ENCODE measurements at places on chromosomes 12 and 14.

DNA sequence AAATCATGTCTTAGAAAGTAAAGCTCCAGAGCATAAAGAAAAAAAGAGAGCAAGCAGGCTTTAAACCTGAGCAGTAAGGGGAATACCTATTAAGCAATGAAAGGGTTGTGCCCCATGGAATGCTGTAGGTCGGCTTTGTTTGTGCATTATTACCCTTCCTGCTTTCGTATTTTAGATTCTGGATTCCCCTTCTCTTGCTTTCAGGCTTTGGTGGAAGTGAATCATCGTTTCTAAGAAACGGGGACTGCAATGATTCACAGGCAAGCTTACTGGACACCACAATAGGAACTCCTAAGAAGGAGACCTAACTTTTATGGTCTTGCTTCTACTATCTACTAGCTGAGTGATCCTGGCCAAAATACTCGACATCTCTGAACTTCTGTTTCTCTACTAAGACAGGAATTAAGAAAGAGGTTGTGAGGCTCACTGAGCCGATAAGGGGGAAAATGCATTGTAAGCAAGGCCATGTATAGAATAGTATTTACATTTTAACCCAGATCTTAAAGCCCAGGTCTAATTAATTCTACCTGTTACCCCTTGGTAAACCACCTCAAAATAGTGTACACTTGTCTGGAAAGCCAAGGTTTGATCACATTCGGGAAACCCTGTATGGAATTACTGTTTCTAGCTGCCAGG lies 1.2 kb upstream of the BMAL2 start:
- DNase-seq, result no peak

GRCh38 chr12:4855121-4855924 lies 54.4 kb upstream of the KCNA1 start:
- DNase-seq, result peak; percentile 58

DNA sequence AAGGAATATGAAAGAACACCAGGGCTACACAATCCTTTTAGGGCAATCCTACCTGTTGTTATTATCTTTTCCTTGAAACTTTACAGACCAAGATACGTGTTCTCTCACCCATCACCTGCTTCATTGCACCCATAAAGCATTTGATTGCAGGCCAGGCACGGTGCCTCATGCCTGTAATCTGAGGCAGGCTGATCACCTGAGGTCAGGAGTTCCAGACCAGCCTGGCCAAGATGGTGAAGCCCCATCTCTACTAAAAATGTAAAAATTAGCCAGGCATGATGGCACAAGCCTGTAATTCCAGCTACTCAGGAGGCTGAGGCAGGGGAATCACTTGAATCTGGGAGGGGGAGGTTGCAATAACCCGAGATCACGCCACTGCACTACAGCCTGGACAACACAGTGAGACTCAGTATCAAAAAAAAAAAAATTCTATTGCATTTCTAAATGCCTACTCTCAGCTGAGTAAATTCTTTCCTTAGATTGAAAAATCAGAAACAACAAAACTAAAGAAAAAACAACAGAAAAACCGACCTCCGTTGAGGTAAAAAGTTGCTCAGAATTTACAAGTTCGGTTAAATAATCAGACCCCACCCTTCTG lies 183.7 kb upstream of the TMEM132C start:
- no peak for DNase-seq

GRCh38 chr12:72261885-72262284 lies 10.3 kb upstream of the TRHDE start:
- peak; percentile 10 for DNase-seq

DNA sequence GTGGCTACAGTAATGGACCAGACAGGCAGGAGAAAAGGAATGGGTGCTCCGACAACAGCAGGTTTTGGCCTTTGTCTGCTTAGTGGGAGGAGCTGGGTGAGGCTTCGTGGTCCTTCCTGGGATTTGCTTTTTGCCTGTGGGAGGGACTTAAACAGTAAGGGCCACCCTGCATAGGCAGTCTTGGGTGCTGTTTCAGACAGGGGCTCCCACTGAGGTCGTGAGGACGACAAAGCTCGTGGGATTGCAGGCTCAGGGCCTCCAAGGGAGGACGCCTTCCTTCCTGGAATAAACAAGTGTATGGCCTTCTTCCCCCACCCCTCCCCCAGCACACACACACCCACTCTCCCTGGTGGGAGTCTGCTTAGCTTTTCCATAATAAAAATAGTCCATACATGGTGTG lies 63.1 kb downstream of the FZD10 start:
- no peak for DNase-seq

- no peak for DNase-seq
These were observed 378.9 kb upstream of the PRICKLE1 start for GRCh38 chr12:42968426-42968825.
